ENCODE measurements at places on chromosomes 1 and 21. TPM values are rescaled to one million over a fixed set of nuclear protein-coding genes. Genes with fewer than 3 reads are reported as not detected.

GRCh38 chr21:16570171-16570570 lies 840.4 kb downstream of the USP25 start:
- DNase-seq = no peak

GRCh38 chr1:154873321-154873950 lies 3.4 kb upstream of the KCNN3 start:
- no peak for DNase-seq

GRCh38 chr1:165143437-165144065 lies 213.0 kb downstream of the LMX1A start:
- peak; percentile 14 for DNase-seq

DNA sequence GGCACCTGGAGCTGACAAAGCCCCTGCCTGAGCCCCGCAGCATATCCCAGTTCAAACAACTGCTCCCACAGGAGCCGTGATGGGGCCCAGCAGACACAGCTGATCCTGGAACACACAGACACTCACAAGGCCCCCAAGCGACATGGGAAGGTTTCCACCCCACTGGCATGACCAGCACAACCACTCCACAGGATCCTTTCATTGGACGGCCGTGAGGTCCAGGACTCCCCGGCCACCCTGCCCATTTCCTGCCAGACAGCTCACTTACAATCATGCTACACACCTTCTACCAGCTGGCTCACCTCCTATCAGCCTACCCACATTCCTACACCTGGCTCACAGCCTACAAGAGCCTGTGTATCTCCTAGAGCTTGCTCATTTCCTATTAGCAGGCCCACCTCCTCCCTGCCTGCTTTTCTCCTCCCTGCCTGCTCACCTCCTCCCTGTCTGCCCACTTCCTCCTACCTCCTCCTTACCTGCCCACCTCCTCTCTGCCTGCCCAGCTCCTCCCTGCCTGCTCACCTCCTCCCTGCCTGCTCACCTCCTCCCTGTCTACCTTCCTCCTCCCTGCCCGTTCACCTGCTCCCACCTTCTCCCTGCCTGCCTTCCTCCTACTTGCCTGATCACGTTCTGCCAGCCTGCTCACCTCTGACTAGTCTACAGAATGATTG lies 73.9 kb downstream of the MATN1 start:
- DNase-seq = no peak

DNA sequence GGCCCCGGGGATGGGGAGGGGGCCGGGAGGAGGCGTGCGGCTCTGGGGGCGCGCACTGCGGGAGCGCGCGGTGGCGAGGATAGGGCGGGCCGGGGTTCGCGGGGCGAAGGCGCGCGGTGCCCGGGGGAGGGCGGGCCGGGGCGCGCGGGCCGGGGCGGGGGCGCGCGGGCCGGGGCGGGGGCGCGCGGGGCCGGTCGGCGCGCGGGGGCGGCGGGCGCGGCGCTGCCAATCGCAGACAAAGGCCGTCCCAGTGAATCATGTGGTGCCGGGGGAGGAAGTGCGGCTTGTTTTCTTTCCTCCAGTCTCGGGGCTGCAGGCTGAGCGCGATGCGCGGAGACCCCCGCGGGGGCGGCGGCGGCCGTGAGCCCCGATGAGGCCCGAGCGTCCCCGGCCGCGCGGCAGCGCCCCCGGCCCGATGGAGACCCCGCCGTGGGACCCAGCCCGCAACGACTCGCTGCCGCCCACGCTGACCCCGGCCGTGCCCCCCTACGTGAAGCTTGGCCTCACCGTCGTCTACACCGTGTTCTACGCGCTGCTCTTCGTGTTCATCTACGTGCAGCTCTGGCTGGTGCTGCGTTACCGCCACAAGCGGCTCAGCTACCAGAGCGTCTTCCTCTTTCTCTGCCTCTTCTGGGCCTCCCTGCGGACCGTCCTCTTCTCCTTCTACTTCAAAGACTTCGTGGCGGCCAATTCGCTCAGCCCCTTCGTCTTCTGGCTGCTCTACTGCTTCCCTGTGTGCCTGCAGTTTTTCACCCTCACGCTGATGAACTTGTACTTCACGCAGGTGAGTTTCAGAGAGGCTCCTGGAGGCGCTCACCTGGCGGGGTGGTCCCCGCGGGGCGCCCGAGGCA lies at the start of gene GPR137B:
Gene GPR137B (plus strand): TSS at position 287 of the 851 bp plus-strand sequence. CDS start 84 bp downstream, at position 371.
- DNase-seq = no peak

GRCh38 chr1:24940231-24940630 lies 10.2 kb upstream of the RUNX3 start:
- no peak for DNase-seq

- no peak for DNase-seq
These were observed at the start of gene KRTAP12-4 for GRCh38 chr21:44654576-44655175. KRTAP12-4 (minus strand) TSS chr21:44654659; CDS start chr21:44654614, 45 bp downstream.

- no peak for DNase-seq
These were observed 104.8 kb upstream of the GRIK1 start for GRCh38 chr21:30044447-30045064.

DNA sequence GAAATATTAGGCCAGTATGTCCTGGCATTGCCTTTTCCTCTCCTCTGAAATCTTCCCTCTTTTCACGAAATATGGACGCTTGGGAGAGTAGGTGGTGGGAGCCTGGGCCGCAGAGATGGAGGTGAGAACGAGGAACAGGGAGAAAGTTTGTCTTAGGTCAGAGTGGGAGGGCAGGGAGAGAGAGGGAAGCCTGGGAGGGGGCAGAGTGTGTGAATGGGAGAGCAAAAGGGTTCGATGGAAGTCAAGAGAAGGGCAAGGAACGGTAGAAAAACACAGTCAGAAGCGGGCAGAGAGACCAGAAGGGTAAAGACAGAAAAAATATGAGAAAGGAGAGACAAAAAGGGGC lies 1.2 kb downstream of the TRABD2B start:
- no peak for DNase-seq

DNA sequence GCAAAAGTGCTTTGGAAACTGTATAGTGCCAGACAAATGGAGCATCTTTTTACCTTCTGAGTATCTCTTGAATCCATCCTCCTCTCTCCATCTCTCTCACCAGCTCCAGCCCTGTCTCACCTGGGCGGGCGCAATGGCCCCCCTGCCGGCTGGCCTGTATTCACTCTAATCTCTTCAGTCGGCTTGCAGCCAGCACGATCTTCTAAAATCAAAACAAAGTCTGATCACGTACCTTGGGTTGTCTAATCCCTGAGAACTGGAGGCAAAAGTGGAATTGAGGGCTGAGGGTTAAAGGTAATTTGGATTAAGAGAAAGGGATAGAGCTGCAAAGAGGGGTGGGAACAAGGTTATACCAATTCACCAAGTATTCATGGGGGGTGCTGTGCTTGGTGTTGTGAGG lies 46.0 kb upstream of the LRRN2 start:
- no peak for DNase-seq

- peak; percentile 20 for DNase-seq
These were observed 1.4 kb upstream of the USP1 start for GRCh38 chr1:62435231-62436038.

The FUCA1 gene
- total RNA-seq = 15.4 TPM

The S100A16 gene
- 52.1 TPM for total RNA-seq

The CD58 gene
- total RNA-seq = 8.5 TPM

The ACAP3 gene
- total RNA-seq = 24.1 TPM

Data from gastrocnemius medialis (tissue), 4 donors.